ENCODE measurements at places on chromosomes 1 and 21.

DNA sequence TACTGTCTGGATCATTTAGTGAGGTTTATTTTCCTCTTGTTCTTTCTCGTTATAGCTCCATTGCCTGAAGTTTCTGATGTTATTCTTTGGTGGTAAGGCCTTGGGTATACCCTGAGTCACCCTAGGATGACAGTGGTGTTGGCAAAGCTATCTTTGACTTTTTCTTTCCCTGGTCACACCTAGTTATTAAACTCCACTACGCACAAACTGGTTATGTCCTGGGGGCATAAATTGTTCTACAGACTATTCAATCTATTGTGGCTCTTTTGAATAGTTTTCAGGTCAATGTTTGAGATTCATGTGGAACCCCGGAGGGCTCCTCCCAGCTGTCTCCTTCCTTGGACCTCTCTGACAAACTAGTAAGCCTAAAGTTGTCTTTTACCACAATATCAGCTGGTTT, 157.7 kb downstream of the SLC35F3 start:
- DNase-seq: no peak

GRCh38 chr1:24415910-24416665, 486 bp downstream of the NIPAL3 start:
- no peak for DNase-seq

GRCh38 chr1:61080413-61081143, 1.8 kb upstream of the NFIA start:
- DNase-seq: no peak

DNA sequence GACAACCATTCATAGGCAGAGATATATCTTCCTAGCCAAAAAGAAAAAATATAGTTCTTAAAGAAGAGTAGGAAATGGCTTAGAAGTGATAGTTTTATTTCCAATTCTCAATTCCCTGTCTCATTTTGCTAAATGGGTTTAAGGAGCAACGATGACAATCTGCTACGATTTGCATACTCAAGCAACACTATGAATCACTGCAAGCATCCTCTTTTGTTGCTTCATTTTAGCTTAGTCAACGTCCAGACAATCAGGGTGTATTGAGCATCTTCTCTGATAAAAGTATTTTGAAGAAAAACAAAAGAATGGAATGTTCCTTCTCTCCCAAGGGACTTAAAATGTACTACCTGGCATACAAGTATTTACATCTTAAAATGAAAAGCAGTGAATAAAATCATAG, 80.6 kb downstream of the RGS7 start:
- DNase-seq: no peak

DNA sequence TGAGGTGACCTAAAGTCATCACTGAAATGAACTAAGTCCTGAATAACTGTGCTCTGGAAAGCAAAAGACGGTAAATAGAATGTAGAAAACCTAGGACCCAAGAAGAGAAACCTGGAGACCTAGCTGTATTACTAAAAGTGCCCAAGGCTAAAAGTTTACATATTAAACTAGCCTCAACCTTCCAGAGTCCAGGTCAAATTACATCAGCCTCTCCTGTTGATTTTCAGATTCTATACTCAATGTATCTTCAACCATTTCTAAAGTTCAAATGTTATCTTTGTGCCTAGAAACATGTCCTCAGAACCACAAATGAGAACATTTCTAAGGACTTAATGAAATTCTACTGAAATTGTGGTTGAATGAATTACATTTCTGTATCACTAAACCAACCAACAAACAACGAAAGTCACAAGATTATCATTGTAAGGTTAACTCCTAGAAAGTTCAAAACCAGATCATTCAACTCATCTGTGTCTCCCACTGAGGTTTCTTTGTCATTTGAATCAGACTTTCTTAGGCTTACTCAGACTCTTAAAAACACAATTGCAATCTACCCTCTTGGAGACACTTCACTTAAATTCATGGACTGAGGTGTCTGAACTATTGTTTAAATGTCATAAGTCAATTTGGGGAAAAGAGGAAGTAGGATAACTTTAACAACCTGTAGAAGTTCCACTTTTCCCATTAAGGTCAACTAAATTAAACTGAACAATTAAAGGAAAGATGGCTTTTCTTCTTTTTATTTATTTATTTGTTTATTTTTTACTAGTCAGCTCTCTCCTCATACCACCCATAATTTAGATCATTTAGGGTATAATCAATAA, 207.7 kb downstream of the BARHL2 start:
- no peak for DNase-seq

DNA sequence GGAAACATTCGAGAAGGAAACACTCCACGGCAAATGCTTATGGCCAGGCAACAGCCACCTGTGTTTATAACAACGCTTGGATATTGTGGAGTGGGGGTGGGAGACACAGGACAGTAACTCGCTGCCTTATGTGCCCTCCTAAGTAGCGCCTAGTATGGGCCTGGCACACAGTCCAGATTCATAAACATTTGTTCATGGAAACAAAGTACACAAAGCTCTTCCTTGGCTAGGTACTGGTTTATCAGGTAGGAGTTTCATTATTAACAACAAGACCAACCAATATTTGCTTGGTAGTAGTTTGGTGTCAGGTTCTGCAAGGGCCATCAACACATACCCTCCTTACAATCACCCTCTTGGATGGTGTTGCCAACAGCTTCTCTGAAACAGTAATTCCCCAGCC, 23.4 kb downstream of the TMCO4 start:
- no peak for DNase-seq

DNA sequence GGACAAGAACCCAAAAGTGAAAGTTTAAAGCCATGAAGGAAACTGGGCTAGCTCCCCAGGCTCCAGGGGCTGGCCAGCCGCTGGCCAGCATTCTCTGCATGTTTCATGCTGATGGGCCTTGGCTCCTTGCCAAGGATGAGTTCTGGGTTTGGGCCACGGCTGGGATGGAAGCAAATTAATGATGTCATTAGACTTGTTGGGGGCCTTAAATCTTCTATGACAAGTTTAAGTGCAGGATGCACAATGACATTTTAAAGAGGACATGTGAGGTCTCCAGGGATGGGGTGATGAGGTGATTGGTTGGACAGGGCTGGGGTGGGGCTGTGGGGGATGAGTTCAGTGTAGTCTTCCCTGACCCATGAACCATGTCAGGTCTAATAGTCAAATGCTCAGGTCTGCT, 199.6 kb downstream of the TRABD2B start:
- DNase-seq: no peak

GRCh38 chr21:46062471-46063211, 35.3 kb upstream of the COL6A2 start:
- DNase-seq: no peak

DNA sequence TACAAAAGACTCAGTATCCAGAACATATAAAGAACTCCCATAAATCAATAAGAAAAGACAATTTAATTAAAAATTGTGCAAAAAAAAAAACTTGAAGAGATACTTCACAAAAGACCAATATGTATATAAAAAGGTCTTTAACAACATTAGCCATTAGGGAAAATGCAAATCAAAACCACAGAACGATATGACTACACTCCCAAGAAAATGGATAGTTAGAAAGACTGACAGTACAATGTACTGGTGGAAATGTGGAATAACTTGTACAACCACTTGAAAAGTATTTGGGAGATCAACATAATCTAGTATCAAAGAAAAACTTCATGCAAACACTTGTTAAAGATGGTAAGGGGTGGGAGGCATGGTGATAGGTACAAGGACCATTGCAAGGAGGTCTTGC, 3.9 kb upstream of the CLCA1 start:
- DNase-seq: no peak

DNA sequence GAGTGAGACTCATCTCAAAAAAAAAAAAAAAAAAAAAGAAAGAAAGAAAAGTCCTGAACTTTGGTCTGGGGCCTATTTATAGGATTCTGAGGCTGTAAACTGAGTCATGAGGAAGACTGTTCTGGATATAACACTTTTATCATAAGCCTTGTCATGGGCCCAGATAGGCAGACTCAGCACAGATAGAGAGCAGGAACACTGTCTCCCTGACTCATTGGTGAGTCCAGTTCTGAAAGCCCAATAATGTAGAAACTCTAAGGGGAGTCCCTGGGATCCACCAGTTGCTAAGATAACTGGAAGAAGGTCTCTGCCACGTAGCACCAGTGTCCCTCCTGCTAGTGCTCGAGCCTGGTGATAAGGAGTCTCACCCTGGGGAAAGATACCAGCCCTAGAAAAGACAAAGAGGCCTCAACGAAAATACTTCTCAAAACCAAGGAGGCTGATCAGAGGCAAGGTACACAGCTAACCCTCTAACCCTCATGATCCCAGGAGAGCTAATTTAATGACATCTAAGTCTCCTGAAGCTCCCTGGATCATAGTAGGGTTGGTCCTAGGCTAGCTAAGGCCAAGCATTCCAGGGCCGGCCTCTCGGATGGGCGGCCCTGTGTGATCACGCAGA, 43.5 kb downstream of the LPAR3 start:
- no peak for DNase-seq

- DNase-seq: no peak
These were observed 135.4 kb upstream of the POGK start for GRCh38 chr1:166703726-166704462.

DNA sequence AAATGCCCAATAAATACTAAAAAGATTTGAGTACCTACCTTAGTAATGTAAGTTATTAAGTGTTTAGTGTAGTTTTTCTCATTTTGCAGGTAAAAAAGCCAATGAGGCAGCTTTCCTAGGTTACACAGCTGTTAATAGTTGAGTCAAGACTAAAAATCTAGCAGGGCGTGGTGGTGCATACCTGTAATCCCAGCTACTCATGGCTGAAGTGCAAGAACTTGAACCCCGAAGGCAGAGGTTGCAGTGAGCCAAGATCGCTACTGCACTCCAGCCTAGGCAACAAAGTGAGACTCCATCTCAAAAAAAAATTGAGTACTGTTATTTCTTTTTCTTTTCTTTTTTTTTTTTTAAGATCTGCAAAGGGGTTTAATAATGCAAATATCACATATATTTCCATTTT, 7.7 kb downstream of the YBX1 start:
- DNase-seq: no peak

DNA sequence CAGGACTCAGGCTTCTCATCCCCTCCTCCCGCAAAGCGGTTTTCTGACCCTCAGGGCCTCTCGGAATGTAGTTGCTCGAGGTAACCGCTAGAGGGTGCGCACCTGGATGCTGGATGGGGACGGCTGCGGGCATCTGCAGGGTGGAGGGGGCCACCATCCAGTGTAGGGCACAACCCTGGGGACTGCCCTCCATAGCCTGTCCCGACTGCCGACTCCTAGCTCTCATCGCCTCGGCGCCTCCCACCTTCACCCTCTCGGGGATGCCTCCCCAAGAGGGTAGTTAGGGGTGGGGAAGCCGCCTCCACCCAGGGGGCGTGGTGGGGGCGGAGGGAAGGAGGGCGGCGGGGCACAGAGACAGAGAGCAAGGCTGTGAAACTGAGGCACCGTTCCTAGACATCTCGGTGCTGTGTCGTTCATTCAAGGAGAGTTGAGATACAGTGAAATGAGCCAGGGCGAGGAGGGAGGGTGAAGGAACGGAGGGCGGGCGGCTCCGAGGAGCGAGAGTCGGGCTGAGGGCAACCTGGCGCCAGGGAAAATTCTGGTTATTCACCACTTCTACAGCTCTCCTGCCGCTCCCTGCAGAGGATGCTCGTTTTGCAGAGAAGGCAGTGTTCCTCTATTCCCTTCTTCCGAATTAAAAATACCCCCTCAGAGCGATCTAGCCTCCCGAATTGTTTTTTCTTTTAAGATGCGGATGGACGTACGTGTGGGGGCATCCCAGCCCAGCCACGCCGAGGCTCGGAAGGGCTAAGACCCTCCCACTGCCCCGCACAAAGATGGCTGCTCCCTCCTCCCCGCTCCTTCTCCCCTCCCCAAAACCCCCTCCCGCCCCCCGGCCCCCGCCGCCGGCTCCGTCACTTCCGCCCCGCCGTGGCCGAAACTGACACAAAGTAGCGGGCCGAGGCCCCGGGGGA, at the start of gene ATP8B2:
Gene ATP8B2, plus strand, starts transcription at position 857 of the 914 bp plus-strand sequence. CDS start 2,617 bp downstream, outside the sequence.
- DNase-seq: peak; percentile 70

GRCh38 chr1:51512606-51513005, 6.5 kb downstream of the EPS15 start:
- no peak for DNase-seq

- no peak for DNase-seq
These were observed 101.7 kb downstream of the ADSS2 start for GRCh38 chr1:244350027-244350426.

DNA sequence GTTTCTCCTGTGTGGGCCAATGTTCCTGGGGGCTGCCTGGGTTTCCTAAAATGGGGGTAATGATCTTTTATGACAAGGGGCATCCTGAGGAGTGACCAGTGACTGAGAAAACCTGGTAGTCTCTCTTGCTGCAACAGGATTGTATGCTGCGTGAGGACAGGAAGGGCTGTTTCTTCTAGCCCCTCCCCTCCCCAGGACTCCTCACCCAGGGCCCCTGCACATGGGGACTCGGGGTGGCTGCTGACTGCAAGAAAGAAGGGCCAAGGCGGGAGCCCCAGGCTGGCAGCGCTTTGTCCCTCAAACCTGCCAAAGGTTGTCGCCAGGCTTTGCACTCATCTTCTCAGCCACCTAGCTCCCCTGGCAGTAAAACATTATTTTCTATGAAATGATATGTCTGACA, 442.4 kb downstream of the CAMTA1 start:
- DNase-seq: no peak

DNA sequence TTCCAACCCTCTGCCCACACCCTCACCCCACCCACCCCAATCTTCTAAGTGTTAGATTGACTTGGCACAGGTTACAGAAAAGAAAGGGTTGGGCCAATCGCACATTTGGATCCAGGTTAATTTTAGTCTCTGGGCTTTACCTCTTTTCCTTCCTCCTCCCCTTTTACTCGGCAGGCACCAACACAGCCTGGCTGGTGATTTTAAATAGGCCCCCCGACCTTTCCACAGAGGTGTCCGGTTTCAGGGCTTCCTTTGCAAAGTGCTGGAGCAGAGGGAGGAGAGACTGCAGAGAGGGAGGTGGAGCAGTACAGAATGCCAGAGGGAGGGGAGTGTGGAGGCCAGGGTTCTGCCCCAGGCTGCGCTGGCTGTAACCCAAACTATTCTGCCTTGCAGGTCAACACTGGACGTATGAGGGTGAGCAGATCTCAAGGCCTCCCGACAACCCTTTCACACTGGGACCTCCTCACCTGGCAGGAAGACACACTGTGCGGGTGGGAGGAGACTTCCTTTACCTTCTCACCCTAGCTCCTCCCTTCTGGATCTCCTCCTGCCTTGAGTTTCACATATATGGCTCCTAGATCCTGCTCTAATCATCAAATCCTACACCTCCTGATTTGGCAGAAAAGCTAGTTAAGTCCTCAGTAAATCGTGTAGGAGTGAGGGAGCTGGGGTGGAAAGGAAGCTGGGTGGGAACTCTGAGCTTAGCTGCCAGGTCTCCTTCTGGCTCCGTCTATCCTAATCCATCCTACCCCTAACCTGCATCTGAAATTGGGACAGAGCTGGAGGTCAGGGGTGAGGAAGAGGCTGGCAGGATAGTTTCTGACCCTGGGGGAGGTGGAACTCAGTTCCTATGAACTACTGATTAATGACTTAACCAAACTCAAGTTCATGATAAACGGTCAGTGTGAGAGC, 2.4 kb downstream of the CA14 start:
- DNase-seq: peak; percentile 55

DNA sequence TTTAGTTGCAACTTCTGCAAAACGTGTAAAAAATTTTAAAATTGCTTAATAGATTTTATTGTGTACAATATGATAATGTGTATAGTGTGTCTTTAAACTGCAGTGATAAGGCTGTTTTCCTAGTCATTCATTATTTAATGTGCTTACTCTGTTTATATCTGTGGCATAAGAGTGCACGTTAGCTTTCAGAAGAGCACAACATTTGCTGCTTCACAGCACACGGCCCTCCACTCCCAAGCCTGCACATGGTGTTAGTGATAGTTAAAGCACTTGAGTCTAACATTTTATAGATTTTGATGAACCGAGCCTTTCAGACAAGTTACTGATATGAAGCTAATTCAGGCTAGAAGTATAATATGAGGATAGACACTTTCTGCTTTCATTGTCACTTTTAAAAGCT, 120.6 kb downstream of the ADGRL2 start:
- no peak for DNase-seq

Data from NCI-H1105 (cell line).